ENCODE measurements at places on chromosomes 3 and 15. TPM values are rescaled to one million over a fixed set of nuclear protein-coding genes. Genes with fewer than 3 reads are reported as not detected.
A peak's percentile ranks its signal among the peaks of the same experiment; 100 is the strongest.

The GCSAM gene
- polyA plus RNA-seq: not detected

The VIPR1 gene
- polyA plus RNA-seq: 5.2 TPM

The GTF2A2 gene
- 67.9 TPM for polyA plus RNA-seq

The OR4F6 gene
- polyA plus RNA-seq: not detected

The CAMKV gene
- polyA plus RNA-seq: not detected

The ZBTB47 gene
- polyA plus RNA-seq: 13.2 TPM

- peak; percentile 39 for DNase-seq
Observed at GRCh38 chr15:39625451-39625850, 44.6 kb downstream of the THBS1 start.

DNA sequence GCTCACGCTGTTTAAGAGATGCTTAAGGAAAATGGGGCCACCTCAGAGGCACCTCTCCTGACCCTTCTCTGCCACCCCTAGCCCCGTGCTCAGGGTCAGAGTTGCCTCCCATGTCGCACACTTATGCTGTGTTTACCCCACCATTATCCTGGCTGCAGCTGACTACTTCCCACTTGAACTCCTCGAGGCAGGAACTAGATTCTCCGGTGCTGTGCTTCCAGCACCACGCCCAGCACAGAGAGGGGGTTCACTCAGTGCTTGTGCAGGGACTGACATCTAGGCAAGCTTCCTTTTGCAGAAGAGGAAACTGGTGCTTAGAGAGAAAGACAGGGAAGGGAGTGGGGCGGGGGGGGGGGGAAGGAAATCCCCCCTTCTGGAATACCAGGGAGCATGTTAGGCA is 340.1 kb downstream of the RORA start:
- no peak for DNase-seq

GRCh38 chr3:119664370-119664769 is 4.0 kb upstream of the POPDC2 start:
- no peak for DNase-seq

- DNase-seq: peak; percentile 99
Observed at GRCh38 chr3:45688882-45689786, at the start of gene SACM1L. TSS of gene SACM1L (plus strand) at chr3:45689396. CDS start at chr3:45689466, 70 bp downstream.

DNA sequence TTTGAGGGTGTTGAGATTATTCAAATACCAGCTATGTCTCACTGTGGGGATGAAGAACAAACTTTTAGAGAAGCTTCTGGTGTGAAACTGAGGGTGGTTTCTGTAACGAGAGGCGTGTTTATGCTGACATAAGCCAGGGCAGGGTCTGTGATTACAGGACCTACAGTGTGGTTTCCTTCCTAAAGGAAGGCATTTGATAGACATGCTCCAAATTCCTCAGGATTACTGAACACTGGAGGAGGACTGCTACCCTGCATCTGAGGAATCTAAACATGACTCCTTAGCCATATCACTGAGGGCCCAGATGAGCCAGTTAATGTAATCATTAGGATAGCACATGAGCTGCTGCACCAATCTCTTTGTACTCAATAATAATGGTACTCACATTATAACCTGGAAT is 328.4 kb upstream of the UMPS start:
- no peak for DNase-seq

DNA sequence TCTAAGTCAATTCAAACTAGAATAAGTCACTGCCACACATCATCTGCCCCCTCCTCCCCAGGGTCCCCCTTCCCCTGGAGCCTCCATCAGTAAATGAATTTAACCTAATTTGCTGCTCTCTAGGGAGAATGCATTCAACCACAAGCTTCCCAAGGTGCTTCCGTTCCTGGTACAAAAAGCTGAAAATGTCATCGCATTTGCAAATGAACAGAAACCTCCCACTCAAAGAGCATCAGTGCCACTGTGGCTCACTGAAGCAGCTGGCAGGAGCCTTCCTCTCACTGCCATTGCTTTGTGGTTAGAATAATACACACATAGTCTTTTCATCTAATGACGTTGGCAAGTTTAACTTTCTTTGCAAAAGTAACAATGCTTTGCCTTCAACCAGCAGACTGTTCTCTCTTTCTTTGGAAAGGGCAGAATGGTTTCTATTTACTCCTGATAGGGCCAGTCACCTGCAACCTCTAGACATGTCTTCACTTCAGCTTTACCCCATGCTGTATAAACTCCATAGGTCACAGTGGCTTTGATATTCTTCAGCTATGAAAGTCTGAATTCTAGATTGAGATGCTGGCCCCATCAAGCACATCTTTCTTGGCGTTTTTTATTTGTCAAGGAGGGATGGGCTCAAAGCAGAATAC is 238.1 kb downstream of the CPNE4 start:
- DNase-seq: no peak

DNA sequence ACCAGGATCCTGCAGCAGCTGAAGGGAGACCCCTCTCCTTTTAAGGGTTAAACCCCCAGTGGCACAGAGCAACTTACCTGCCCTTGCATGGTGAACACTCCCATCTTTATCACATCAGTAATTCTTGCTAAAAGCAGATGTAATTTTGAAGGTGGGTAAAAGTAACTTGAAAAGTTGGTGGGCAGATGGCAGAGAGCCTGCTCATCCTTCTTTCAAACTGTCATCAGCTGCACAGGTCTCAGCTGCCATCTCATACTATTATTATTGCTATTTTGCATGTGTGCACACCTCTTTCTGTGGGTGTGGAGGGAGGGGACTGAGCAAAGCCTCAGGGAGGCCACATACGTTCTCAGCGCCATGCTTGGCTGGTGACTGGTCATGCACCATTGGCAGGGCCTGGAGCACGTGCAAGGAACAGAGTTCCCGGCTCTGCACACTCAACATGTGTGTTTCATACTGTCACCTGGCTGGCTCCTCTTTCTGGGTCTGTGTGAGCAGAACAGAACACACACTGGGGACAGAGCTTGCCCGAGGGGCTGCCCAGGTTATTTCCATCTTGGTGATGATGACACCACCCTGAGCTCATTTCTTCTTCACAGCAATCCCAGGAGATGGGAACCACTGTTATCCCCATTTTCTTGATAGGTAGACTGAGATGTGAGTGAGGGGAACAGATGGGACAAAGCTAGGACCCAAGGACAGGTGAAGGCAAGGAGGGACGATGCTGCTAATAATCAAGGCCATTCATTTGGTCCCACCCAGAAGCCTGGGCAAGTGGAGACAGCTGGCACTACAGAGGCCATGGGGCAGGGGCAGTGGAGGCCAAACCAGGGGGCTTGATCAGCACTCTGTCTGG is 95.8 kb upstream of the KLF13 start:
- DNase-seq: no peak

- peak; percentile 13 for DNase-seq
Observed at GRCh38 chr15:67685008-67685599, 140.2 kb upstream of the SKOR1 start.

DNA sequence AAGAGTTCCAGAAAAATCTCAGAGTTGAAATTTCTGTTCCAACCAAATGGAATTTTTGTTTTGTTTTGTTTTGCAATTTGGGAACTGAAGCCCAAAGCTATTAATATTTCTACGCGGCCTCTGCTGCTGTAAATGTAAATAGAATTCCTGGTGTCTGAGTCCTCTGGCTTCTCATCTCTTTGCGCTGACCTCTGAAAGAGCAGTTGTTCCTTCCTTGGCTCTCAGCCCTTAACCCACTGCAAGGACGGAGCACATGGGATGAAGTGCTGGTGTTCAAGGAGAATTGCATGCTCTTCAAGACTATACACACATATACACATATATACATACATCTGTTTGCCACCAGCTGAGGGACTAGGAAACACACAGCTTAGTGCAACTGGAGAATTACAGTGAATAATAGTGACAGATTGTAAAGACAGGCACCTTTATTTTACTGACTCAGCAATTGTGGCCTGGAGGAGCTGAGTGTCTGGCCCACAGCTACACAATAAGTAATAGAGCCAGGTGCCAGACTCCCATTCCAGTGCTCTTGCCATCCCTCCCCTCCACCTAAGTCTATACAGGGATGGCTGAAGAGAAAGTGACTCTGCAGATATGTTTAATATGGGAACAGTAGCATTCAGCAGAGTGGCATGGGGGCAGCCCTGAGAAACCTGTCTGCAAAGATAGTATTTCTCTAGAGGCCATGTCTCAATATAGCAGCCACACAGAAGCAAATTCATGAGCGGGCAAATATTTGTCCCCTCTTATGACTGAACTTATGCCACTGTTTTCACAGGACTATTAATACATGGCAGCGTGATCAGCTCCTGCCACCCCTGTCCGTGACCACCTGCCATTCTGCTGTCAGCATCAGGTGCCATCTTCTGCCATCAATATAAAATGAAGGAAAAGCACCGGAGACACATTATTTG is 42.3 kb downstream of the NEK10 start:
- DNase-seq: peak; percentile 56

DNA sequence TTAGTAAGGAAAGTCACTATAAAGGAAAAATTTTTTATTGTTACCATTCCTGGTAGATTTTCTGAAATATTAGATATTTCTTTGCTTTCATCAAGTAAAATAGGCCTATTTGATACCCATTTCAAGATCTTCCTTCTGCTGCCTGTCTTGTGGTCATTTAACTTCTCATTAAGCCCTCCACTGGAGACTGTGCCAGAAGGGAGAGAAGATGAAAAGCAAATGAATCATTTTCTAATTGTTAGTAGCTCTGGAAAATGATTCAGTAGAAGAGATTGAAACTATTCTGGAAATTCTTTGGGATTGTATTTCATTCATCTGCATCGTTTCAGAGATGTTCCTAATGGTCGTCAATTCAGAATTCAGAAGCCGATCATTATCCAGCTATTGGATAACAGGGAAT is 3.2 kb downstream of the KCTD6 start:
- DNase-seq: no peak

GRCh38 chr15:101176625-101177024 is 75.2 kb downstream of the CHSY1 start:
- DNase-seq: peak; percentile 79

- no peak for DNase-seq
Observed at GRCh38 chr15:66670762-66671580, 31.1 kb upstream of the SMAD6 start.

DNA sequence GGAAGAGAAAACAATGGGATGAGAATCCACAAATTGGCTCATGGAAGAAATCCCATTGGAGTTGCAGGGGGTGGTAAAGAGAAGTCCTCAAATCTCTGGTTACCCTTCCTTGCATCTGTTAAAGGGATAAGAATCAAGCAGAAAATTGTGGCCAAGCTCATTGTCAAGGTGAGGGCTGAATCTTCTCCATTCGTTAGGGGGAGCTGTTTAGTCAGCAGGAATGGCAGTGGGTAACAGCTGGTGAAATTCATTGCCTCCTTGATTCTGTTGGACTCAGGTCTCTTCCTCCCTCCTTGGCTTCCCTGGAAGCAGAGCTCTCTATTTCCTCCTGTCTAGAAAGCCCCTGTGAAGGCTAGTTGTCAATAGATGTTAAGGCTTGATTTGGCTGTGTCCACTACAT is 343.1 kb upstream of the SEMA6D start:
- DNase-seq: peak; percentile 52

All from endothelial cell of umbilical vein (primary cell).